ENCODE measurements at places on chromosomes 6 and 20. TPM values are rescaled to one million over a fixed set of nuclear protein-coding genes. Genes with fewer than 3 reads are reported as not detected.

The BPIFB2 gene
- total RNA-seq = not detected

The SYNDIG1 gene
- total RNA-seq = 0.94 TPM

The IL17A gene
- not detected for total RNA-seq

The IP6K3 gene
- 3.0 TPM for total RNA-seq

The NNAT gene
- total RNA-seq = 14.9 TPM

The SLC17A3 gene
- total RNA-seq = not detected

The DEFB115 gene
- total RNA-seq = not detected
